D341Med (cell line): ENCODE measurements at places on chromosomes 16 and 17.
A peak's percentile ranks its signal among the peaks of the same experiment; 100 is the strongest.

DNA sequence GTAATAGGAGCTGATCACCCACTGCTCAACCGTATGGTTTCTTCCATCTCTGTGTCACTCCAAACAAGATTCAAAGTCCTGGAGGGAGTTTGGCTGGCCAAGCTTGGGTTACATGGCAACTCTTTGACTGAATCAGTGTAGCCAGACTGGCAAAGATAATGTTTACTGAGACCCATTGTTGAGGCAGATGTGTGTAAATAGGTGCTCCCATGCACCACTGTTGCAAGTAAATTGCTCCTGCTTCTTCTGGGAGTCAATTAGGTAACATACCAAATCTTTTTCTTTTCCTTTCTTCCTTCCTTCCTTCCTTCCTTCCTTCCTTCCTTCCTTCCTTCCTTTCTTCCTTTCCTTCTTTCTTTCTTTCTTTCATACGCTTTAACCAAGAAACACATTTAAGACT, 86.3 kb upstream of the DHX40 start:
- no peak for DNase-seq

DNA sequence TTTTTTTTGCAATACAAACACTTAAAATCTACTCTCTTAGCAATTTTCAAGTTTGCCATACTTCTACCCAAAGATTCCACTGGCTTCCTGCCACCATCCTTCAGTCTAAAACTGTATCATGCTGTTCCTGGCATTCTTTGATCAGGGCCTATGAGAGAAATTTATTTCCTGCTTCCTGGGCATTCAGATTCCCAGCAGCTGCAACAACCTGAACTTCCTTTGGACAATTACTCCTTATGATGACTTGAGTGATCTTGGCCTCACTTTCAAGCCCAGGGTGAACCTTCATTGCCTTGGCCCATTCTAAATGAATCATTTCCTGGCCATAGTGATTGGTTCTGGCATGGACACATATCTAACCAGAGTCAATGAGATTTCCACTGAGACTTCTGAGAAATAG, 18.0 kb upstream of the MON1B start:
- no peak for DNase-seq

- peak; percentile 80 for DNase-seq
These were observed 12.5 kb upstream of the FAM171A2 start for GRCh38 chr17:44376124-44376523.

- DNase-seq, result peak; percentile 33
These were observed 338.5 kb downstream of the PMP22 start for GRCh38 chr17:14926526-14927122.

GRCh38 chr16:86362155-86362849, 148.0 kb upstream of the FOXF1 start:
- DNase-seq, result no peak

- DNase-seq, result no peak
These were observed 139.4 kb upstream of the ERCC4 start for GRCh38 chr16:13780406-13781168.

DNA sequence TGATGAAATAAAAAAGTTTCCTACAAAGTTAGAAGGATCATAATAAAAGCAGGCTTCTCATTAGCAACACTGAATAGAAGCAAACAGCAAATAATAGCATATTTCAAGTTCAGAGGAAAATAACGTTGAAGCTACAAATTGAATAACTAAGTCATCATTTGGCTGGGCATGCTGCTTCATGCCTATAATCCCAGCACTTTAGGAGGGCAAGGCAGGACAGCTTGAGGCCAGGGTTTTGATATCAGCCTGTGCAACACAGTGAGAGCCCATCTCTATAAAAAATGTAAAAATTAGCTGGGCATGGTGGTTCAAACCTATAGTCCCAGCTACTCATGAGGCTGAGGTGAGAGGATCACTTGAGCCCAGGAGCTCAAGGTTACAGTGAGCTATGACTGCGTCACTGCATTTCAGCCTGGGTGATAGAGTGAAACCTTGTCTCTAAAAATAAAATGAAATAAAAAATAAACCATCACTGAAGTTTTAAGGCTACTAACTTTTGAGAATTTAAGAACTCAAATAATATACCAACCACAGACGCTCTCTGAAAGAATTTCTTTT, 25.5 kb downstream of the NCOR1 start:
- DNase-seq, result no peak

DNA sequence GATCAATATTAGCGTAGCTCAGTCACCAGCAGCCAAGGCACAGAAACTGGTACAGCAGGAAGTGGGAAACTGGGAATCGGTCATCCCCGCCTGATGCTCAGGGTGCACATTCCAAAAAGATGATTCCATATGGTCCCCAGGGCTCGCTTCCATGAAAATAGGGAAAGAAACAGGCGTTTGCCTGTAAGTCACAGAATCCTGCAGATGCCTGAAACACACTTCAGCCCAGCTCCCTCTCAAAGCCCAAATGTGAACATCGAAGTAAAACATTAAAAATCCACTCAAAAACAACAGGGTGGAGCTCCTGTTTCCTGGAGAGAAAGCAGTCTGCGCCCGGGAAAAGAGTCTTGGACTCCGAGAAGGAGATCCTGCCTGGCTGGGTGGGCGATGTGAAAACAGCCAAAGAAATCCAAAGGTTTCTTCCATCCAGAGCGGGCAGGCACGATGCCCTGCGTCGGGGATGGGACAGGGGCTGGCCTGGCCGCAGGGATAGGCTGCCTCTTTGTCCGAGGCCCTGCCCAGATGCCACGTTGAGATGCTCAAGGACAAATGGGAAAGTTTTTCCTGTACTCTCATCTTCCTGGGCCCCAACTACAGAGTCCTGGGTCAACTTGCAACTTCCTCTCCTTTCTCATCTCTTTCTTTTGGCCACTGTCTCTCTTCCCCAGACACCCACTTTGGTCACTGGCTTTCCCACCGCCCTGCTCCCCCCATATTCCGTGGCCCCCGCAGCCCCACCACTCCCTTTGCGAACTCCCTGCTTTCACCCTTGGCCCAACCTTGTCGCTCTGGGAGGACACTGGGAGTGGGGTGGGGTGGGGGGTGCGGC, 743 bp downstream of the WIPI1 start:
- no peak for DNase-seq

DNA sequence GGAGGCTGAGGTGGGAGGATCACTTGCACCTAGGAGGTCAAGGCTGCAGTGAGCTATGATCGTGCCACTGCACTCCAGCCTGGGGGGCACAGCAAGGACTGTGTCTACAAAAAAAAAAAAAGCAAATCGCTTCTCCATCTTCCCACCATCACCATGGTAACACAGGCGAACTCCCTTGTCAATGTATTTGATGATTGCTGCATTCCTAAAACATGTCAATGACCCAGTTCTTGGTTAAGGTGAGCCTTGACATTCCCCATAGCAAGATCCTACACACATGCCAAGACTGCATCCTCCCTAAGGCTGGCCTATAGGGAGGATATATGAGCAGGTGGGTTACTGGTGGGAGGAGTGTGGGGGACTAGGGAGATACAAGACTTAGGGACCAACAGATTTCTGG, 12.2 kb downstream of the CNTNAP1 start:
- no peak for DNase-seq

GRCh38 chr16:7390974-7391373, 58.3 kb downstream of the RBFOX1 start:
- no peak for DNase-seq

- no peak for DNase-seq
These were observed 61.0 kb downstream of the ABHD15 start for GRCh38 chr17:29505836-29506235.

DNA sequence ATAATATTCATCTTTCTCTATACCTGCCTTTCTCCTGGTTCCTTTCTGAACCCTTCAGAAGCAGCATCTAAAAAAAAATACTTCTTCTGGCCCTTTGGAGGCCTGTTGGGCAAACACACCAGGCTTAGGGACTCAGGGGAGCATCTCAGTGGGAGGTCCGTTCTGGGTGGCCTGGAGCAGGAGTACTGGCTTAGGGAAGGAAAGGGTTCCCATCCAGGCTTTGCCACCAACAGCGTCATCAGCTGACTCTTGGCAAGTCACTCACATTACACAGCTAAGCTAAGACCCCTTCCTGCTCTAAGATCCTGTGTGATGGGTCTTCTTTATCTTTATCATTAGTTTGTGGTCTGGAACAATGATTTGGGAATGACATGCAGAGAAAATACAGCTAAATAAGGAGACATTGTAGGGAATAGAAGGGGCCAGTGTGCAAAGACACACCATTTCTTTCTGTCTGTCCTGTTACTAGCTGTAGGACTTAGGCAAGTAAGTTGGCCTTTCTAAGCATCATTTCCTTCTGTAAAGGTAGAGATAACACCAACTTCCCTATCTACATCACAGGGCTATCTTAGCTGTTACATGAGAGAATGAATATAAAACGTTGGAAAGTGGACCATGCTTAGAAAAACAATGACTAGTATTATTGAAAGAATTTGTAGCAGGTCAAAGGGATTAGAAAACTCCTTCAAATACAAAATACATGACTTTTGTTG, 9.9 kb downstream of the PCTP start:
- DNase-seq, result no peak

- no peak for DNase-seq
These were observed 224.9 kb downstream of the HS3ST3B1 start for GRCh38 chr17:14525551-14526455.

DNA sequence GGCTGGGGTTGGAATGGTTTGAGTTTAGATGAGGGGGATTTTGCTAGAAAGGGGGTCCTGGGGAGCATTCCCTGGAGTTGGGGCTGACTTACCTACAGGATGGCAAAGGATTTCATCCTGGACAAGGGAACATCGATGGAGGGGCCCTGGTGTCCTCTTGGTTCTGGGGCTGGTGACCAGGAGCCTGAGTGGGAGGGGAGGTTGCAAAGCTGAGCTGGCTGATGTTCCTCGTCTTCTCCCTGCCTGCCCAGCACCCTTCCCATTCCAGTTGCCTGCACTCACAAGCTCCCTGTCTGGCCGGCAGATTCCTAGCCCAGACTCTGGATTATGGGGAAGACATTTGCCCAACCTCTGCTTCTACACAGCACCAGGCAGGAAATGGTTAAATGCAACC, 37.2 kb downstream of the ITGAE start:
- no peak for DNase-seq

GRCh38 chr16:50901062-50901461, 159.2 kb downstream of the CYLD start:
- no peak for DNase-seq

DNA sequence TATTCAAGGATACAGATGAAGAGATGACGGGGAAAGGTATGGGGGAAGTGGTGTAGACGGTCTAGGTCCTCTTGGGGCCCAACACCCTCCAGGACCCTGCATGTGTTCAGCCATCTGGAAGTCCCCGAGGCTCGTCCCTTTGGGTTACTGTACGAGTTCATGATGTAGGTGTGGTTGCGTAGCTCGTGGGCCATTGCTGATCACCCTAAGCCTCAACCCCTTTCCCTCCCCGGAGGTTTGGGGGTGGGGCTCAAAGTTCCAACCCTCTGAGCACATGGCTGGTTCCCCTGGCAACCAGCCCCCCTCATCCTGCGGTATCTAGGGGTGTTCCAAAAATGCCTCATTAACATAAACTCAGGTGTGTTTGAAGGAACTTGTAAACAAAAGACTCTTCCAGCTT, 98.8 kb upstream of the METRNL start:
- DNase-seq, result no peak

GRCh38 chr16:31386157-31386984, 6.8 kb upstream of the ITGAD start:
- DNase-seq, result peak; percentile 18

DNA sequence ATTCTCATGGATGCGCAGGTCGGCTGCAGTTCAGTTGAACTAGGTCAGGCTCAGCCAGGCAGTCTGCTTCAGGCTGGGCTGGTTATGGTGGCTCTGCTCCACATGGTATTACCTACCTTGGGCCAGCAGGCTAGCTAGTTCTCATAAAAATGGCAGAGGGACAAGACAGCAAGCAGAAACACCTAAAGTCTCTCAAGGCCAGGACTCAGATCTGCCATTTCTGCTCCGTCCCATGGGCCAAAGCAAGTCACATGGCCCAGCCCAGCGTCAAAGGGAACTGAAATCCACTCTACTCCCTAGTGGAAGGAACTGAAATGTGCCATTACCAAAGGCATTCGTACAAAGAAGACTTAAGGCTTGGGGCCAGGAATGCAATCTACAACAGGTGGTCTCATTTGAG, 160.0 kb downstream of the TMEM132E start:
- DNase-seq, result no peak

GRCh38 chr17:77782201-77782600, 176.3 kb upstream of the TNRC6C start:
- no peak for DNase-seq

DNA sequence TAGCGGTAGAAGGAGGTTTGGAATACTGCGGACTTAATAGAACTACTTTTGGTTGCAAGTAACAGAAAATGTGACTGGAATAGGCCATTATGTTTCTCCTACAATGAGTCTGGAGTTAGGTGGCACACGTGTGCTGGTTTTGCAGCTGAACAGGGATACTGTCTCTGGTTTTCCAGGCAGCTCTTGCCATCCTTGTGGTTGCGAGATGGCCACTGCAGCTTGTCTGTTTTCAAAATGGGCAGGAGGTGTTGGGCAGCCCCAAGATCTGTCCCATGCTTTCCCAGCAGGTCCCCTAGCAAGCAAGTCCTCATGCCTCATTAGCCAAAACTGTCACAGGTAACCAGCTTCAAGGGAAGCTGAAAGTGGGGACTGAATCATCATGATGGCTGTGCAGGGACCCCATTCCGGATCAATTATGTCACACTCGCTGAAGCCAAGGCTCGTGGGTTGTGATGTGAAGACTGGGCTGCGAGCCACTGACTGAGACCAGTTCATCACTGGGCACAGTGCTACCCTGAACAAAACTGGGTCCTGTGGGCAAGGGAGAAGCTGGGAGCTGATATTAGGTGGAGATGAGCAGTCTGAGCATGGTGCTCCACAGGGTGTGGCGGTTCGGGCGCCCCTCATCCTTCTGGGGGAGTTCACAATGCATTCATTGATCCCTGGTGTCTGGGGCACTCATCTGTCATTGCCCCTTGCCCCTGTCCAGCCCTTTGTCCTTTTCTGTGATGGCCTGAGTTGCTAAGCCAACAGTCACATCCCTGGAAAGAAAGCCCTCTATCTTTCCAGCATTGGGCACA, 82.1 kb downstream of the KSR1 start:
- no peak for DNase-seq

DNA sequence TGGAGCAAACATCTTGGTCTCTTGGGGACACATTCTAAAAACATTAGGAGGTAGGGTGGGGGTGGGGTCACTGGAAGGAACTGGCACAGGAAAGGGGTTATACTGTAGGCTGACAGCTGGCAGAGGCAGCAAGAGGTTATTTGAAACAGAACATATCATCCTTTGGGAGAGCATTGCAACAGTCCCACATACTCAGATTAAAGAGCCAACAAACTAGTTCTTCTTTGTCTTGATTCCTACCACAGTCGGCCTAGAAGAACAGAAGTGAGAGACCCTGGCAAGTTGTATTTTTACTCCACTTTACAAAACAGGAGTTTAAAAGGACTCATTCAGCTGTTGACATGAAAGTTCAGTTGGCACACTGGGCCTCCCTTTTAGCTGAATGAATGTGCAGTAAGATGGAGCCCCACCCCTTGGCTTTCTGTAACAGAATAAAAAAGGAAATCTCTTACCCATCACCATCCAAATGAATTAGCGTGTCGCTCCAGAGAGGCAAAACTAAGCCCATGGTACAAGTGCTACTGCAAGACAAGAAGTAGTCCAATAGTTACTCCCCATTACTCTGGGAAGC, 54.6 kb upstream of the CORO6 start:
- no peak for DNase-seq
